ENCODE measurements at places on chromosomes 3 and 15.

GRCh38 chr3:9439331-9439730 lies 41.9 kb downstream of the SETD5 start:
- no peak for DNase-seq

DNA sequence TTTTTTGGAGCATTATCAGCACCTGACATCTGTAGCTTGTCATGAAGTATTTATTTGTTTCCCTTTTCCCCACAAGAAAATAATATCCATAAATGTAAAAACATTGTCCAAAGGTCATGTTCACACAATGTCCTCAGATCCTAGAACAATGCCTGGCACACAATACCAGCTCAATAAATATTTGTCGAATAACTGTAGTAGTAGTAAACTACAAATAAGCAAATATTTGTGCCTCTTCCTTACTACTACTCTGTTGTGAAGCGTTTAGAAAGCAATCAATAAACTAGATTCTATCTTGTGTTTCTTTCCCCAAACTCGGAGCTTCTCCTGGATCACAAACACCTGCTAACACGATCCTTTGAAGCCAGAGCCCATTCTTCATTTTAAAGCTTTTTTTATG lies 459.6 kb upstream of the NECTIN3 start:
- no peak for DNase-seq

DNA sequence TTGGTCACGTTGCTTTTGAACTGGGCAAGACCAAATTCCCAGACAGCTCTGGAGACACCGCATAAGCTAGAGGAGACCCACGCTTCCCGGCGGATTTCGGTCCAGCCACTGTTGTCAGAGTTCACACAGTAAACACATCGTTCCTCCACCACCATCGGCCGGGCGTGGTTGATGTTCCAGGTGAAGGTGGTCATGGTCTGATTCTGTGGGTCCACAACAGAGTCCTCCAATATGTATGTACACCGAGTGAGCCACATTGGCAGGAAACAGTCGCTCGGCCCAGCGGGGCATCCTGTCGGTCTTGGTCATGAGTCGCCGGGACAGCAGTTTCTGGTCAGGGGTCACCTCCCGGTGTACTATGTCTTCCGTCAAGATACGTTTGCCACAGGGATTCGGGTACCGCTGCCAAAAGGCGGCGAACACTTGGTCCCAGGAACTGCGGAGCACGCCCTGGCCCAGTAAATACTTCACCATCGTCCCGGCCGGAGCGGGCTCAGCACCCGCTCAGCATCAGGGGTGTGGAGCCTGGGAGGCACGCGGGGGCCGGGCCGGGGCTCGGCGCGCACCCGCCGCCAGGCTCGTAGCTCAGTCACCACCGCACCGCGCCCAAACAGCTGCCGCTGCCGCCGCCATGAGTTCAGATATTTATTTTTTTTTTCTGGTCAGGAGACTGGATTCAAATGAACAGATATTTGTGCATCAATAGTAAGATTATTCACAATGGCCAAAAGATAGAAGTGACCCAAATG lies 36.7 kb upstream of the NANOGP8 start:
- DNase-seq, result no peak

- no peak for DNase-seq
Observed at GRCh38 chr15:89693696-89694095, 3.1 kb downstream of the WDR93 start.

DNA sequence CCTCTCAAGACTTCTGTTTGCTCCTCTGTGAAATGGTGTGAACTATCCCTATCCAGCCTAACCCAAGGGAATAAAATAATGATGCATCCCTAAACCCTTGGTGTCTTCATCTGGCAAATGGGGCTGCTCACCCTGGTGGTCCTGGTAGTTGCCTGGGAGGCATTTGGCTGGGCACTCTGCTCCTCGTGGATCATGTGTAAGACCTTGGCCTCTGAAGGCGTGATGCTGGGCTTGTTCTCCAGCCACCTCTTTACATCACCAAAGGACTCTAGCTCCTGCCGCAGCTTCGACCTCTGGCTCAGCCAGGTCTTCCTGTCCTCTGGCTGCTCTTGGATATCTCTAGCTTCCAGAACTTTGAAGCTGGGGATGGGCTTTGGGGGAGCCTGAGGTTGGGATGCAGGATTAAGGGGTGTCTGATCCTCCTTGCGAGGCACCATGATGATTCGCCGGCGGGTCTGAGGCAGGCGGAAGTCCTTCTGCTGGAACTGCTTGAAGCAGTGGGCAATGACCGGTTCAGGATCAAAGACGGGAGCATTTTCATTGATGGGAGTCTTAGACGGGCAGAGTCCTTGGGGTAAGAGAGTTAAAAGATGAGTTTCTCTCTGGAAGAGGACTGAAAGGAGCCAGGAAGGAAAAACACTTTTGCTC lies 7.1 kb downstream of the EFCAB12 start:
- no peak for DNase-seq

DNA sequence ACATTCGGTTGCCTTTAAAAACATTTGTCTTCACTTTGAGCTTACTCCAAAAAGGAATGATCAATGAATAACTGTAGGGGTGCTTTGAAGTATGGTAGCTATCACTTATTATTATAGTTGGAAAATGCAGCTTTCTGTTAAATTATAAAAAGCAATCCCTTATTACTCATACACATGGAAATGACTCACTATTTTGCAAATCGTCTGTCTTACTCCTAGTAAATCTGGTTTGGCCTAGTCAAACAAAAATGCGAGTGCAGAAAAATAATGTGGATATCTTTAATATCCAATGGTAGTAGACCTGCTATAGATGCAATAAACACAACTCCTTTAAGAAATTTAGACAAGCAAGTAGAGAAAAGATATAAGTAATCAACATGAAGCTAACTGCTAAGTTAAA lies 112.5 kb downstream of the ZIC1 start:
- no peak for DNase-seq

- no peak for DNase-seq
Observed at GRCh38 chr3:98628317-98628716, 34.9 kb upstream of the CPOX start.

All from substantia nigra (tissue), 51 donors.